ENCODE measurements at places on chromosomes 4 and X.

GRCh38 chr4:61553557-61554125 lies 353.5 kb downstream of the ADGRL3 start:
- no peak for DNase-seq
- no peak overlapping the region for H3K4me3 ChIP-seq
- no peak overlapping the region for H3K27ac ChIP-seq
- H3K4me1 ChIP-seq = no peaks in the 10 kb centered on the region
- no peaks in the 10 kb centered on the region for H3K36me3 ChIP-seq
- H3K27me3 ChIP-seq = no peaks in the 10 kb centered on the region

- no peaks in the 10 kb centered on the region for H3K36me3 ChIP-seq
- H3K4me1 ChIP-seq = no peaks in the 10 kb centered on the region
- no peak overlapping the region for H3K27ac ChIP-seq
- no peak overlapping the region for H3K4me3 ChIP-seq
- no peak for DNase-seq
Observed at GRCh38 chrX:69050051-69050765, 115.0 kb downstream of the PJA1 start.

DNA sequence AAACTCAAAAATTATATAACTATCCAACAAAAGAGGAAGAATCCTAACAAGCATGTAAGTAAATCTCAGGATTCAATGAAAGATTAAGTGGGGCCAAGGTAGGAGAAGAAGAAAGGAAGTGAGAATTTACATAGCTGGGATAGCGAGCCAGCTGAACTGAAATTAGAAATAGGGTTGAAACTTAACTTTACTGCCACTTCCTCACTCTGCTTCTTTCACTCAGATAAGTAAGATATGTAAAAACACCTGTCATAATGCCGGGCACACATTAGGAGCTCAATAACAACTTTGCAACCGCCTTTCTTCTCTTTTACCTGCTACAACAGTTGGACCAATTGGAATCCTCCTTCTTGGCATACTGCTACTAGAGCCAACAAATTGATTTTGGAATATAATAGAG lies 129.4 kb downstream of the CNKSR2 start:
- H3K27ac ChIP-seq = no peak overlapping the region
- no peaks in the 10 kb centered on the region for H3K4me1 ChIP-seq
- no peak for DNase-seq
- no peak overlapping the region for H3K4me3 ChIP-seq
- peaks cover 3% of the 10 kb centered on the region for H3K36me3 ChIP-seq

DNA sequence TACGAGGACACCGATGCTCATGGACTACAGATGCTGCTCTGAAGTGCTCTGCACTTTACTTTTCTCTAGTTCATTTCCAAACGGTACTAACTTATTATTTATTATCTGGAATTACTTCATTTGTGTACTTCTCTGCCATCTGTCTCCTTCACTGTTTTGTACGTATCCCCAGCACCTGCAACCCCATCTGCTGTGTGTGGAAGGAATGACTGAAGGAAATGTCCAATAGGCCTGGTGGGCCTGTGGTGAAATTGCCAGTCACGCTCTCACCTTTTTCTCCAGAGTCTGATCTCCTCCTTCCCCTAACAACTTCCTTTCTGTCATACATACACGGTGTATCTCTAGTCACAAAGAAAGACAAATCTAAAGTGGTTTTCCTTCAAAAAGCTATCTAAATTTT lies 12.9 kb downstream of the TMEM154 start:
- no peaks in the 10 kb centered on the region for H3K27me3 ChIP-seq
- H3K27ac ChIP-seq = no peak overlapping the region
- no peak for DNase-seq
- no peak overlapping the region for H3K4me3 ChIP-seq
- H3K36me3 ChIP-seq = peaks cover 9% of the 10 kb centered on the region

DNA sequence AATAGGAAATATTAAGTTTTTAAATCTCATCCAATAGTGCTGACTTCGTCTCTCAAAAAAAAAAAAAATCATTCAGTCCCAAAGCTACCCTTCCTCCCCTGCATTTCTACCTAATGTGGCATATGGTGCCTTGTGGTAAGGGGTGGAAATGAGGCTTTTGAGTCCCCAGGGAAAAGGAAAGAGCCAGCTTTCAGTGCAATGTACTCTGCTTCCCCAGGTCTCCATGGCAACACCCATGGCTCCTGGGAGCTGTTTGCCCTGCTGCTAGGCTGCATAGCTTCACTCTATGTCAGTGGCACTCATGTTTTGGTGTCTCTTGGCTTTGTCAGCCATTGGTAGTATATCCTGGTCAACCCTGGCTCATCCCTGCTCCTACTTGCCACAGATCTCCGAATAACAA lies 175.9 kb downstream of the SLC39A8 start:
- no peaks in the 10 kb centered on the region for H3K27me3 ChIP-seq
- no peak for DNase-seq
- H3K27ac ChIP-seq = no peak overlapping the region
- no peak overlapping the region for H3K4me3 ChIP-seq

GRCh38 chr4:162497564-162498167 lies 333.9 kb upstream of the FSTL5 start:
- no peaks in the 10 kb centered on the region for H3K4me1 ChIP-seq
- no peak overlapping the region for H3K27ac ChIP-seq
- H3K27me3 ChIP-seq = no peaks in the 10 kb centered on the region
- DNase-seq = no peak
- no peak overlapping the region for H3K4me3 ChIP-seq

DNA sequence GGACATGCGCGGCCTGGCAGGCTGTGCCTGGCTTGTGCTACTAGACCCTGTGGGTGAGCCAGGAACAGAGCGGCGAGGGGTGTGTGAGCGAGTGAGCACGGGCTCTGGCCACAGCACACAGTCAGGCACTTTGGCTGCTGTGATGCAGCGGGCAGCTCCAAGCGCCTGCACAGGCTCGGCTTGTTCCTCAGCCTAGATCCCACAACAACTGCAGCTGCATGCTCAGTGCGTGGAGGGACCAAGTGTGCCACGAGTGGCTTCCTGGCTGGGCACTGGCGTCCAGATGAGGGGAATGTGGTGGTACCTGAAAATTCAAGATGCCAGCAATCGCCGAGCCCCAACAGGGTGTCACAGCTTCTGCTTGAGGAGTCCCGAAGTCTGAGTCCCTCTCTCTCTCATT lies 1056.6 kb downstream of the RAPGEF2 start:
- no peak for DNase-seq
- H3K27ac ChIP-seq = no peak overlapping the region

GRCh38 chr4:159293811-159294515 lies 191.1 kb downstream of the RAPGEF2 start:
- no peak overlapping the region for H3K4me3 ChIP-seq
- no peak overlapping the region for H3K27ac ChIP-seq
- DNase-seq = no peak
- H3K27me3 ChIP-seq = no peaks in the 10 kb centered on the region
- H3K4me1 ChIP-seq = no peaks in the 10 kb centered on the region

DNA sequence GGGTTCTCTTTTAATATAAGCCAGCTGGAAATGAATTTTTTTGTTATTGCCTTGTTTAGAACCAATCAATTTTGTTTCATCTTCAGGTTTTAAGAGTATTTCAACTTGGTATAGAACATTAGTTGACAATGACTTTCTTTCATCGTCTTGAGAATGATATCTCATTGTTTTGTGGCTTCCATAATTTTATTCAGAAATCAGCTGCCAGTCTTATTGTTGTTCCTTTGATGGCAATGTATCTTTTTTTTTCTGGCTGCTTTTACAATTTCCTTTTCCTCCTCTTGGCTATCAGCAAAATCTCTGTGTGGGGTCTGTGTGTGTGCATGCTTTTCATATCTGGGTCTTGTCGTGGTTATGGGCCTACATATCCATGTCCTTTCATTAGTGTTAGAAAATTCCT lies 1536.4 kb upstream of the TENM3 start:
- no peaks in the 10 kb centered on the region for H3K36me3 ChIP-seq
- no peak overlapping the region for H3K4me3 ChIP-seq
- no peak for DNase-seq

- H3K4me3 ChIP-seq = no peak overlapping the region
- no peak for DNase-seq
- no peak overlapping the region for H3K27ac ChIP-seq
- no peaks in the 10 kb centered on the region for H3K27me3 ChIP-seq
- no peaks in the 10 kb centered on the region for H3K36me3 ChIP-seq
- no peaks in the 10 kb centered on the region for H3K4me1 ChIP-seq
Observed at GRCh38 chrX:114889481-114889880, 127.9 kb downstream of the IL13RA2 start.

DNA sequence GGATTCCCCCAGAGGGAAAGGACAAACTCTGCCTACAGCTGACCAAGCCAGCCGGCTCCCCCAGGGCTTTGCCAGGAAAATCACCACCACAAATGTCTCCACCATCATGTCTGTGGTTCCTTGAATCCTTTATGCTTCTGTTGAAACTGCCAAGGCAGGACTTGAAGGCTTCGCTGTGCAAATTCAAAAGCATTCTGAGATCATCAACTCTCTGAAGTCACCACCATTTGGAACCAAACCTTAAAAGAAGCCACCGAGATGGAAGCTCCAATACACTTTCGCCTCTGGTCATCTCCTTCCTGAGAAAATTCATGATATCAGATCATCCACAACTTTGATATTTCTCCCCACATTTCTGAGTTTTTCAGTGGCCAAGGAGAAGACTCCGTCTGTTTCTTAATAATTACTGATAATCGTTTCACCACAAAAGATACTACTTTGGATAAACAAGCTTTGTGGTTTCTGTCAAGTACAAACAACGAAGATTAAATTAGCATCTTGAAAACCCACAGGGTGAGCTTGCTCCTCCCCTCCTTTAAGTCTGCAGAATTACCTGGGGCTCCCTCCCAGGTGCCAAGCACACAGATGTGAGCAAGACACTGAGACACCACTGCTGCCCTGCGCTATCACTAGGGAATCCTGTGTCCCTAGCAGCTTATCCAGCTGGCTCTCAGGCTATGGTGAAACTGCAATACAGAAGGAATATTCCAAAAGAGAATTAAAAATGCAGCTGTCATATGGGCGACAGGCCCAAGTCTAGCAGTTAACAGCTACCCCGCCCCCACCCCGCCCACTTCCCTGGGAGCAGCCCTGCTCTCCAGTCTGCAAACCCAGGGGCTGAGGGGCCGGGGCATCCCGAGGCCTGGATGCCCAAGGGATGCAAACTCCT lies 125.0 kb upstream of the TBL1X start:
- peak; percentile 73 for DNase-seq
- no peaks in the 10 kb centered on the region for H3K27me3 ChIP-seq
- peaks cover 47% of the 10 kb centered on the region for H3K4me1 ChIP-seq
- peak overlapping the region; percentile 84 for H3K27ac ChIP-seq
- peak overlapping the region; percentile 78 for H3K4me3 ChIP-seq

DNA sequence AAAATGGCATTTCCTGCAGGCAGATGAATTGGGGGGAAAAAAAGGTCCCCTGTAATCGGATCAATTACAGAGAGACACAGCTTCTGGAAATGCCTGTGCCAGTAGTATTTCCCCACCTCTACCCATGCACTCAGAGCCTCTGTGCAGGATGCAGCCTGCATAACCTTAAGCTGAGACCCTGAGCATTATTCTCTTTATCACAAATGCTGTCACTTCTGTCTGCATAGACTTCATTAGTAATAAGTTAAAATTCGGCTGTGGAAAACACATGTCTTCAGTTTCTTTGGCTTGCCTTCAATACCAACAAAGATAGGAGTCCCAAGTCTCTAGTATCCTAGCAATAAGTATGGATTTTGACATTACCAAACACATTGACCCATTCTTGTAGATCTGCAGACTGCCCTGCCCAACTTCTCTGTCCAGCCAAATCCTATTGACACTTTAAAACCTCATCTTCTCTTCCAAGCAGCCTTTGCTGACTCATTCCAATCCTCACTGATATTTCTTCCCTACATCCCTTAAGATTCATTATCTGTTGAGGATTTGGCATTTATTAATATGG lies 70.8 kb downstream of the LUZP4 start:
- no peaks in the 10 kb centered on the region for H3K36me3 ChIP-seq
- H3K27ac ChIP-seq = no peak overlapping the region
- H3K4me1 ChIP-seq = no peaks in the 10 kb centered on the region
- no peak overlapping the region for H3K4me3 ChIP-seq
- DNase-seq = no peak

- peaks cover 2% of the 10 kb centered on the region for H3K27me3 ChIP-seq
- H3K4me3 ChIP-seq = no peak overlapping the region
- DNase-seq = no peak
- H3K36me3 ChIP-seq = no peaks in the 10 kb centered on the region
- H3K27ac ChIP-seq = no peak overlapping the region
- H3K4me1 ChIP-seq = no peaks in the 10 kb centered on the region
Observed at GRCh38 chr4:78313754-78314120, 237.8 kb upstream of the ANXA3 start.

DNA sequence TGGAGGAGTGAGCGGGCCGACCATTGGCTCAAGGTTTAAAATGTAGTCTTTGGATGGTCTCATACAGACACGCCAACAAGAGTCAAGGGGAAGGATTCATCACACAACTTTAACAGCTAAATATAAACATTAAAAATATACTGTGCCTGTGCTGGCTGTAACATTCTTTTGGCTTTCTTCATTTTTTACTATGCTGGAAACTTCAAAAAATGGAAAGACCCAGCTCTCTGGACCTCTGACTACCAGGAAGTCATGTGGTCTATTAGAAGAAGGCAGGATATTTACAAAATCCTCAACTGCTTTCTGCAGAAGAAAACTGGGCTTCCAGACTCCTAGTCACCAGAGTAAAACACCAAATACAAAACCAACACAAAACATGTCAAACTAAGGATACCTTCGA lies 49.8 kb upstream of the KLF3 start:
- H3K27me3 ChIP-seq = no peaks in the 10 kb centered on the region
- no peak overlapping the region for H3K27ac ChIP-seq
- H3K4me1 ChIP-seq = peaks cover 10% of the 10 kb centered on the region
- no peaks in the 10 kb centered on the region for H3K36me3 ChIP-seq

GRCh38 chr4:169611157-169611556 lies 1.2 kb downstream of the NEK1 start:
- no peak for DNase-seq
- H3K4me3 ChIP-seq = peak overlapping the region; percentile 98
- peaks cover 24% of the 10 kb centered on the region for H3K4me1 ChIP-seq
- no peaks in the 10 kb centered on the region for H3K36me3 ChIP-seq
- H3K27me3 ChIP-seq = no peaks in the 10 kb centered on the region

DNA sequence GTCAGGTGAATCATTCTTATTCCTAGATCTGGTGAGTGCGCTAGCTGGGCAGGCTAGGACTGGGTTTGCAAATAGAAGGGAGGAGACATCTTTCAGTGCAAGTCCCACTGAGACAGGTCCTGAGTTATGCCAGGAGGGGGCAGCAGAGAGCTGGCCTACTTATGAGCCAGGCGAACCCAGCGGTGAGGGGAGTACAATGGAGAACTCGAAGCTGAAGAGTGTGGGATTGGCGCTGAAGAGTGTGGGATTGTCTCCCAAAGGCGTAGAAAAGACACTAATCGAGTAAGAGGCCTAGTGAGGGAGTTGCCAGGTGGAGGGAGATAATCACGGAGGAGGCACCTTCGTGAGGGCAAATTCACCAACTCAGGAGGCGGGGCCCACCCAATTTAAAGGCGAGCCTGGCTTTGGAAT lies 91.7 kb upstream of the CXorf66 start:
- no peaks in the 10 kb centered on the region for H3K36me3 ChIP-seq
- H3K27me3 ChIP-seq = no peaks in the 10 kb centered on the region
- no peak overlapping the region for H3K4me3 ChIP-seq
- peak; percentile 24 for DNase-seq
- no peaks in the 10 kb centered on the region for H3K4me1 ChIP-seq

- no peak for DNase-seq
- H3K27me3 ChIP-seq = no peaks in the 10 kb centered on the region
- H3K4me1 ChIP-seq = no peaks in the 10 kb centered on the region
- no peak overlapping the region for H3K4me3 ChIP-seq
Observed at GRCh38 chrX:9396930-9397329, 67.9 kb upstream of the TBL1X start.
